ENCODE measurements at places on chromosomes 2 and 18.

GRCh38 chr2:160932960-160933359 lies 227.3 kb upstream of the TANK start:
- no peak for DNase-seq

- no peak for DNase-seq
Observed at GRCh38 chr18:55189972-55190371, 230.7 kb upstream of the CCDC68 start.

DNA sequence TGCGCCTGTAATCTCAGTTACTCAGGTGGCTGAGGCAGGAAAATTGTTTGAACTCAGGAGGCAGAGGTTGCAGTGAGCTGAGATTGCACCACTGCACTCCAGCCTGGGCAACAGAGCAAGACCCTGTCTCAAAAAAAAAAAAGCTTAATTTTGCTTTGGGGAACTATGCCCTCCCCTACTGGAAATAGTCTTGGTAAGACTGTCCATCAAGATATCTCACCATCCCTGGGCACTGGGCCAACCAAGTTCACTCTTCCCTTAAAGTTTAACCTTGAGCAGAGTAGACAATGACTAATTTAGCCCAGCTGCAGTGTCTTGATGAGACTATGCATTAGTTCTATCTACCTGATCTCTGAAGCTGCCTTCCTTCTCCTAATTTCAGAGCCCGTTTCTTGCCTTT lies 44.7 kb downstream of the ASXL2 start:
- DNase-seq = no peak

GRCh38 chr2:10301941-10302478 lies 694 bp upstream of the HPCAL1 start:
- no peak for DNase-seq

GRCh38 chr2:111053825-111054515 lies 66.7 kb upstream of the BCL2L11 start:
- DNase-seq = no peak

DNA sequence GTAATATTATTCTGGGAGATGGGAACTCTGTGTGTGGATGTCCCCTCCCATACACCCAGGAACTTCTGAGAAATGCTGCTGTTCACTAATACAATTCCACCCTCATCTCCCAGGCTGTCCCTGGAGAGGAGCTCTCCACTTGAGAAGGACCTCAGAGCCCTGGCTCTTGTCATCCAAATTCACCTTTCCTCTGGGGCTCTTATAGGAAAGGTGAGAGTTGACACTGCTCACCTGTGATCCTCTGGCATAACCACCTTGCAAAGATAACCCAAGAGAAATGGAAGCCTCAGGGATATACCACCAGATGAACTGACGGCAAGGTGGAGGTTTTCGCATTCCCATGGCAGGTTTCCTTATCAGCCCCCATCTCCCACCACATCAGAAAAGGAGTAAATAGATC lies 52.0 kb downstream of the IL1RL2 start:
- DNase-seq = no peak

GRCh38 chr2:19745318-19746136 lies 156.3 kb downstream of the TTC32 start:
- no peak for DNase-seq

DNA sequence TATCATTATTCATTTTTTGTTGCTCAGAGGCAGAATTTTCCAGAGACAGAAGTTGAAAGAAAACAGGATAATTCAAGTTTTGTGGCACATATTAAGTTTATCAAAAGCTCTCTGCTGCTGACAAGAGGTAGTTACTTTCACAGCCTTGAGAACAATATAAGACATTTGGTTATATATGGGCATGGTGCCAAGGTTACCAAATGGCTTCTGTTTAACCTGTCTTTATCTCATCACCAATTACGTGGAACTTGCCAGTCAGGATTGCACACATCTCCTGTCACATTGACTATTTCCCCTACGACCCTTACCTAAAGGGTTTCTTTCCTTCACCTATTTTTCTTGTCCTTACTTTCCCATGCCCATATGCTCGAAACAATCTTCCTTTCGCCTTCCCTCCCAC lies 35.9 kb downstream of the KLF7 start:
- DNase-seq = no peak

- no peak for DNase-seq
Observed at GRCh38 chr18:64416990-64417389, 268.1 kb upstream of the LINC00305 start.

DNA sequence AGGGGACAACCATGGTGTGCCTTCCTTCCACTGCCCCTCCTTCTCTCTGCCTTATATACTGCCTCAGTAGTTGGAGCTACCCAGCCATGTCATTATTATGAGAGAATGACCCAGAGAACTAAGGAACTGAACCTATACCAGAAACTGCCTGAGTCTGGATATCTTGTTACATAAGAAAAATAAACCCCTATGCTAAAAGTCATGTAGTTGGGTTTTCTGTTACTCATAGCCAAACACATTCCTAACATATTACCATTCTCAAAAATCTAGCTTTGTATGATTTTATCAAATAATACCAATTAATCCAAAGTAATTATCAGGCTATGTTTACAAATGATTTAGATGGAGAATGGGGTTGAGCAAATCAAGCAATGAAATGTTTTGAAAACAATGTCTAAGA lies 15.0 kb upstream of the KLF7 start:
- no peak for DNase-seq

GRCh38 chr2:220246386-220246785 lies 619.0 kb downstream of the SLC4A3 start:
- no peak for DNase-seq

- no peak for DNase-seq
Observed at GRCh38 chr2:20215183-20216040, 9.5 kb downstream of the SDC1 start.

GRCh38 chr18:26215247-26215970 lies 10.8 kb upstream of the TAF4B start:
- no peak for DNase-seq

DNA sequence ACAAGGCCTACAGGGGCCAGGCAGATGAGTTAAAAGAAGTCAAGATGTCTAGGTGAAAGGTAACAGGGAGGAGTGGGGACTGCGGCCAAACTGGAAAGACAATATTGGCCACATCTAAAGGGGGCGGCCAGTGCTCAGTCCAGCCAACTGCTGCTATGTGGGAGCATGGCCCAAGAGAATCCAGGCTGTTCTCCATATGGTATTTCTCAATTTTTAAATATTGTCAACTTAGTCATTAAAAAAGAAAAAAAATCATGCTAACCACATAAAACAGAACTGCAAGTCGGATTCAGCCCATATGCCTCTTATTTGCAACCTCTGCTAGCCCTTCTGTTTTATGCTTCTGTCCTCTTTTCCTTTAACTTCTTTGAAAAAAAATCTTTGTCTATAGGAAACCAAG lies 14.8 kb downstream of the TRABD2A start:
- no peak for DNase-seq

DNA sequence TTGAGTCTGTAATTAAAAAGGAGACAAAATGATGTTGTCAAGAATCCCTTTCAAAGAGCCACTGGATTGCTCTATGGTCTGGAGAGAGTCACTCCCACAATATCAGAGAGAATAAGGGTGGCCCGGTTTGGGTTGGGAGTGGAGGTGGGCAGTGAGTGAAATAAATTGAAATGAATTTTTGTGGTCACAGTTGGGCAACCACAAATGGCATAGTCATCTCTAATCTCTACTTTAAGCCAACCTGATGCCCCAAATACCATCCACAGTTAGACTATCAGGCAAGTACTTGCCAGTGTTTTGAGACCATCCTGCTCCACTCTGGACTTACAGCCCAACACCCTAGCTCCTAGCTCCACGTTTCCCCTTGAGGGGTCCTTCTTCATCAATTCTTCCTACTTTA lies 559.7 kb downstream of the BCL11A start:
- DNase-seq = no peak

DNA sequence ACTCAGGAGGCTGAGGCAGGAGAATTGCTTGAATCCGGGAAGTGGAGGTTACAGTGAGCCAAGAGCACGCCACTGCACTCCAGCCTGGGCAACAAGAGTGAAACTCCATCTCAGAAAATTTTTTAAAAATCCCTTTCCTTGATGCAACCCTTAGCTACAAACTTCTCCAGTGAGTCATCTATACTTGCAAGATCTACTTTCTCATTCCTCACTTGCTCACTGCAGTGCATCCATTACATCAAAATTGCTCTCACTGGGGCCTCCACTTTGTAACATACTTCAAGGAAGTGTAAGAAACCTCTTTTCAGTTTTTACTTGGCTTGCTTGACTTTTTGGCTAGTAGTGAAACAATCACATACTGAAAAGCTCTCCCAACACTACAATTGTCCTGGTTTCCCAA lies 65.3 kb downstream of the REEP1 start:
- no peak for DNase-seq

Measured in AG04449 (cell line).